NCI-H2081 treated with DMSO at 0.1 percent for 48 hours (cell line): ENCODE measurements at places on chromosomes 2 and 18.
A peak's percentile ranks its signal among the peaks of the same experiment; 100 is the strongest.

GRCh38 chr2:207589143-207589542 is 36.1 kb downstream of the METTL21A start:
- no peak for DNase-seq

DNA sequence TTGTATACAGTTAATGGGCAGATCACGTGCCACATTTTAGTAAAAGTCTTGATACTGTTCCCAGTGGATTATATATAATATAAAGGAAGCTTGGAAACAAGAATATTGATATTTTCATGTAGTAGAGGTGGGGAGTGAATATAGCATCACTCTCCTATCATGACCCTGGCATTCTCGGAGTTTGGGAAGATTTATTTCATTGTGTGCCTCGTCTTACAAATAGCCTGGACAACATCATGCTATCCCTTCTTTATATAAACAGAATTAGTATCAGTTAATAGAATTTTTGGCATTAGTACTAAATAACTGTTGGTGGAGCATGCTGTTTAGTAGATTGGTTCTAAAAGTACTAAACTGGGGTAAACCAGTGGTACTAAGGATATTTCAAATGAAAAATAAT is 212.0 kb upstream of the BOD1L2 start:
- DNase-seq: no peak

DNA sequence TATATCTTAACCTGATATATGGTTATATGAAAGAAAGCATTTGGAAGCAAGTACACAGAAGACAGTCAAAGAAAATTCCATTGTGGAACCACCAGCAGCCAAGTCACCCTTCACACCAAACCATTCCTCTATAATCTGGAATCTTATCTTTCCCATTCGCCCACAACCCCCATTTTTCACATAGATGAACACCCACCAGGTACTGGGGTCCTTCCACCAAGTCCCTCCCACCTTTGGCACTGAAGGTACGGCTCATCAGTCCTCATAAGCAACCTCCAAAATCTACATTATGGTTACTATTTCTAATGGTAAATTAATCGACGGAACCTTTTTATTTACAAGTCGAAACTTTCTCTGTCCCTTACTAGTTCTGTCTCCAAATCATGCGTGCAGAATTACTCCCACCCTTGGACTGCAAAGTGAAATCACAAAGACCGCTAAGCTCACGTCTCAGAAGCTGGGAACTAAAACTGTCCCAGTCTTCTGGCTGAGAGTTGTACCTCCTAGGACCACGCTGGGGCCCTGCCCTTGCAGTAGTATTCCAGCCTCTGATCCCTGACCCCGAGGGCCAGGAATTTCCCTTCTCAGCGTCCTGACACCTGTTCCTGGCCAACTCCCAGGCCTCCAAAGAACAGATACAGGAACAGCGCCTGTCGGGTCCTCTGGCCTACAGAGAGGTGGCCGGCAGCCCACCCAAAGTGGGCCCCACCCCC is 702 bp downstream of the OLA1 start:
- no peak for DNase-seq

DNA sequence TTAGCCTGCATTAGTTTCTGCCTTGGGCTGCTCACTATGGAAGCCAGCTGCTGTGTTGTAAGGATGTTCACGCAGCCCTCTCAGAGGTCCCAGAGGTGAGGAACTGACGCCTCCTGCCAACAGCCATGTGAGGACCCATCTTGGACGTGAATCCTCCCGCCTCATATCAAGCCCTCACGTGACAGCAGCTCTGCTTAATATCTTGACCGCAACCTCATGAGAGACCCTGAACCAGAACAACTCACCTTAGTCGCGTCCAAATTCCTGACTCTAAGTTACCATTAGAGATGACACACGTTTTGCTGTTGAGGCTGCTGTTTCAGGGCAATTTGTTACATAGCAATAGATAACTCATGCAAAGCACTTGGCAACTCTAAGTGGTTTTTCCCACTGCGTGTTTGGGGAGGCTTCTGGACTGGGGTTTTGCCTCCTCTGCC is 97.7 kb downstream of the TMEM17 start:
- no peak for DNase-seq

GRCh38 chr2:126752876-126753275 is 96.9 kb downstream of the GYPC start:
- DNase-seq: no peak

DNA sequence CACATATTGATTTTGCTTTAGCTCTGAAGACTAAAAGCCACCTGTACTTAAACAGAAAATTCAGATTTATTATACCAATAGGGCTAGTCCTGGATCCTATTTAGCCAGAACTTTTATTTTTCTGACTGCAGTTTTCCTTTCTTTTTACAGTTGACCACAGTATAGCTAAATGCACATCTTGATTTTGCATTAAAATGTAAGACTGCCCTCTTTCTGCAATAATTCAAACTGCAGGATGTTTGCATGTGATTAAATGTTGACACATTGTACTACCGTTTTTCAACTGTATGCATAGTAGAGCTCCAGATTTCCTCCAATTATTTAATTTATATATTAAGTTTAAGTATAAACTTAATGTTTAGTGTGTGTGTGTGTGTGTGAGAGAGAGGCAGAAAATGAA is 1262.9 kb downstream of the SUCLG1 start:
- DNase-seq: peak; percentile 31

GRCh38 chr2:35347561-35347960 is 1008.0 kb upstream of the CRIM1 start:
- no peak for DNase-seq

GRCh38 chr18:70135604-70136003 is 69.9 kb downstream of the RTTN start:
- DNase-seq: no peak

GRCh38 chr18:75109819-75110218 is 99.1 kb downstream of the PTGR3 start:
- DNase-seq: no peak

DNA sequence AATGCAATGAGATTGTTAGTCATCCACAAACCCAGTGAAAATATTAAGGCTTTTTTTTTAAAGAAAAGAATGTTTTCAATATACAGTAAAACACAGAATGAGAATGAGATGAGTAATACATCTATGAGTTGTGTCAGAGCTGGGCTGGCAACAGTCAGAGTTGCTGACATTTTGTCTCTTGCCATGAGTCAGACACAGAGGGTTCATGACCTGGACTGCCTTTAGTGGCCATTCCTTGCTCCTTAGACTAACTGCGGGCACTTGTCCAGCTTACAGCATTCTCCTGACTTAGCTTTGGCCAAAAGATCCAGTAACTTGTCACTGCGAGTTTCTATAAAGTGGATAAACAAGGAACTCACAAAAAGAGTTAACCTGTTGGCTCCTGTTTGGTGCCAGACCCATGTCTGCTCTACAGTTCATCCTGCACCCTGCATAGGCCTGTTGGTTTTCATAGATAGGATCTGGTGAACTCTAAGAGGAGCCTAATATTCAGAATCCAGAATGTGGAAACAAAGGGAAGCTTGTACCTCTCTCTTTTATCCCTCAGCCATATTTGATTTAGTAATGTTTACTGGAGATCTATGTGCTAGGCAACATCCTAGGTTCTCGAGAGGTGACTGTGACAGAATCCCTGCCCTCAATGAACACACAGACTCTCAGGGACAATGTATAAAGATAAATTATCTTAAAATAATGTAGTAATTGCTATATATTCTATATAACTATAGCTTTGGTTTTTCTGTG is 391.5 kb upstream of the VWC2L start:
- DNase-seq: no peak

- DNase-seq: no peak
Measured at GRCh38 chr2:69165091-69165880, 152.3 kb downstream of the ANTXR1 start.

- no peak for DNase-seq
Measured at GRCh38 chr2:16170675-16171424, 230.5 kb downstream of the MYCN start.

- no peak for DNase-seq
Measured at GRCh38 chr2:217650716-217651360, 352.0 kb downstream of the TNS1 start.

DNA sequence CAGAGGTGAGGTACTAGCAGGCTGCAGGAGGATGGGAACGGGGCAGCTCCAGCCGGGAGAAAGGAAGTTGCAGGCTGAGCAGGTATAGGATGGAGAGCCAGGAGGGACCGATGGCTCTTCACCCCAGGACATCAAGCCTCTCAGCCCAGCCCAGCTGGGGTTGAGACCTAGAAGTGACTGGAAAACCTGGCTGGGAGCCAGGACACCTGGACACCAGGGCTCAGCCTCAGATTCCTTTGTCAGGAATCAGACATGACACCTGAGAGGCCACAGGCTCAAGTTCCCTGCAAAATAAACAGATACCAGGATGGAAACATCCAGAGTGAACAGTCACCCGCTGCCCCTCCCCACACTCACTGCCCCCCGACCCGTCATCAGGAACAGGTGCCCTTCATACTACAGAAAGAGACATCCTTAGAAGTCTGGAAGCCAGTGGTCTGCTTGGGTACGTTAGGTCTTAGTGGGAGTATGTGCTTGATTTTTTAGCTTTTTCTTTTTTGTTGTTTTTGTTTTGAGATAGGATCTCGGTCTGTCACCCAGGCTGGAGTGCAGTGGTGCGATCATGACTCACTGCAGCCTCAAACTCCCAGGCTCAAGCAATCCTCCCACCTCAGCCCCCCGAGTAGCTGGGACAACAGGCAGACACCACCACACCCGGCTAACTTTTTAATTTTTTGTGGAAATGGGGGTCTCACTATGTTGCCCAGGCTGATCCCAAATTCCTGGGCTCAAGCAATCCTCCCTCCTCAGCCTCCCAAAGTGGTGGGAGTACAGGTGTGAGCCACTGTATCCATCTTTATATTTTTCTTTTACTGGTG is 95.7 kb upstream of the STPG4 start:
- DNase-seq: no peak

- DNase-seq: no peak
Measured at GRCh38 chr18:1092228-1092627, 187.6 kb downstream of the ADCYAP1 start.

- no peak for DNase-seq
Measured at GRCh38 chr2:236001166-236001828, 166.9 kb downstream of the GBX2 start.

GRCh38 chr18:79584491-79585394 is 94.9 kb upstream of the CTDP1 start:
- no peak for DNase-seq

GRCh38 chr18:62999392-62999791 is 284.1 kb downstream of the PHLPP1 start:
- no peak for DNase-seq

GRCh38 chr2:19359456-19359855 is 1.0 kb upstream of the OSR1 start:
- DNase-seq: no peak

- no peak for DNase-seq
Measured at GRCh38 chr2:222733846-222734702, 62.6 kb downstream of the MOGAT1 start.

DNA sequence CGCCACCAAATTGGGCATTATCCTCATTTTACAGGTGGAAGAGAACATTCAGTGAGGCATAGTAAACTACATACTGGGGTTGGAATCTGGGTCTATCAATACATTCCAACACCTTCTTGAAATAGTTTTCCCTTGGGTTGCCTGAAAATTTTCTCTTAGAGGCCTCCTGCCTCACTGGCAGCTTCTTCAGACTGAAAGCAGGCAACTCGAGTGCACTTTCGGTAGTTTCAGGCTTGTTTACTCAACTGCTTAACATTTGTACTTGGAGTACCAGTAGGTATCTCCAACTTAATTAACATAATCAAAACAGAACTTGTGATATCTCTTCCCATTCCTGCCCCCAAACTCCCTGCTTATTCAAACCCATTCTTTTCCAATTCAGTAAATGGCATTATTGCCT is 36.2 kb upstream of the C2orf74 start:
- DNase-seq: no peak

- DNase-seq: no peak
Measured at GRCh38 chr2:24819442-24820174, 26.4 kb downstream of the CENPO start.

DNA sequence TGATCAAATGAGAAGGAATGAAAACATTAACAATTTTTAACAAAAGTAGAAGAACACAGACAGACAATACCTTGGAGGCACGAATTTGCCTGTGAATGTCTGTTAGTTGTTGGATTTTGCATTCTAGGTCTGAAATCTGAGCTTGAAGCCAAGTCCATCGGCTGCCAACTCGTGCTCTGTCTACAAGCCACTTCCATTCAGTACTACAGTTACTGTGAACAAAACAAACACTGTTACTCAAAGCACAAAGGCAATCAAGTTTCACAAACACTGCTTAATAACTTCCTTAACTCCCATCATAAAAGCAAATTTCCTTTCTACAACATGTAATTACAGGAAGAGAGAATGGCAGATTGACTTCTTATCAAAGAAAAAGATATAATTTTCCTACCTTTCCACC is 42.2 kb downstream of the KANSL1L start:
- peak; percentile 86 for DNase-seq

DNA sequence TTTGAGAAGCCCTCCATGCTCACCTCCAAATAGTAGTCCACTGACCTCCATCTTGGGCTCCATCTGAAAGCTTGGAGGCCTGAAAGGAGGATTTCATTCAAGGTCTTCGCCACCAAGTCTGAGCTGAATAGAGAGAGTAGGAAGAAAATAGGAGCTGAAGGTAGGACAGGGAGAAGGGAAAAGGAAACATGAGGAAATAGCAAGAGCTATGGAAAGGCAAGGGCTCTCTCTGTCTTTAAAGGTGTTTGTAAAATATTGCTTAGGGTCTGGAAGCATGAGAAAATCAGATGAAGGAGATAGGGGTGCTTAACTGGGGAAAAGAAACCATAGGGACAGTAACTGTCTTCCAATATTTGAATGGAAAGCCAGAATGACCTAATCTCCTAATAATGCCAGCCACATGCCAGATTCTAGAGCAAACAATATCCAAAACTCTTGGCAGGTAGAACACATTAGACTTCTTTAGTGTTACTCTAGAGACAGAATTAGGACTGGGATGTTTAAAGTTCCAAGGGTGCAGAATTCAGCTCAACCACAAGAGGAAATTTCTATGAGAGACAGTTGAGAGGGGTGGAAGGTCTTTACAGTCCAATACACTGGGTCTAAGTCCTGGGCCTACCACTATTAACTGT is 67.4 kb downstream of the NAB1 start:
- no peak for DNase-seq

DNA sequence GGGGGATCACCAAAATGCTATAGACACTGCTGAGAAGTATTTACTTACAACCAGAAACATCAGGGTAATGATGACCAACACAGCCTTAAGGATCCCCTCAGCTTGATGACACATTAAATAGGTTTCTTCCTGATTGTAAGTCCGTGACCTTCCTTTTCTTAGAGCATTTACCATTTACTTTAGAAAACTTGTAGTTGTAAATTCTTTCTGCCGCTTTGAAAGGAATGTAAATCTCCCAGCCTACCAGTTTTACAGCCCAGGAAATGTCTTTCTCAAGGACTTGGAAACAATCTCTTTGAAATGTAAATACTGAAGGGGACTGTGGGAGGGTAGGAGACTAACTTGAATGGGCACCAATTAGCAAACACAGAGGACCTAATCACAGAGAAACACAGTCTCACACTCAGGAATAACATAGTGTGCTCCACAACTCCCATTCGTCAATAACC is 278.6 kb downstream of the DSC3 start:
- no peak for DNase-seq

- no peak for DNase-seq
Measured at GRCh38 chr18:68780802-68781635, 16.9 kb upstream of the CCDC102B start.
